ENCODE measurements at places on chromosomes 13 and 19.
A peak's percentile ranks its signal among the peaks of the same experiment; 100 is the strongest.

GRCh38 chr19:44401139-44402115, at the start of gene ZNF285:
Gene ZNF285 (minus strand): TSS chr19:44401608. CDS start chr19:44397213, 4,395 bp downstream.
- DNase-seq = peak; percentile 98

DNA sequence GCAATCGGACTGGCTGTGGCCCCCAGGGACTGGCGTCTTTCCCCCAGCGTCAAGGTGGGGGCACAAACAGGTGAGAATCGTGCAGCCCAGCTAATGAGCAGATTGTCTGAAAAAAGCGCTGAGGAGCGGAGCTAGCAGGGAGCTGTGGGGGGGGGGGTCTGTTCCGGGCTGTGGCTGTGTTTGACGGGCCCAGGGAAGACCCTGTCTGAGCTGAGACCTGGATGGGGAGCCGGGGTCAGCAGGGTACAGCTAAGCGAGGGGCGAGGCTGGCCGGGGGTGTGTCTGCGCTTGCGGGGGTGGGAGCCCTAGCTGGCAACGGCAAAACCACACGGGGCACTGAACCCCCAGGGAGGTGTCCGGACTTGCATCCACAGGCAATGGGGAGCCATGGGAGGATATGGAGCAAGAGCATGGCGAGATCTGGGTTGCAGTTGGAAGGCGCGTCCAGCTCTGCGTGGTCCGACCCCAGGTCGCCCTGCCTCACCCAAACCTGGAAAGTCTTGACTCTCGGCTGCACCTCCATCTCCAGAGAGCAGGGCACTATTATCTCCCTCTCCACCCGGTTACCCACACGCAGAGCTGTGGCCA, 4.6 kb downstream of the LINGO3 start:
- DNase-seq = no peak

DNA sequence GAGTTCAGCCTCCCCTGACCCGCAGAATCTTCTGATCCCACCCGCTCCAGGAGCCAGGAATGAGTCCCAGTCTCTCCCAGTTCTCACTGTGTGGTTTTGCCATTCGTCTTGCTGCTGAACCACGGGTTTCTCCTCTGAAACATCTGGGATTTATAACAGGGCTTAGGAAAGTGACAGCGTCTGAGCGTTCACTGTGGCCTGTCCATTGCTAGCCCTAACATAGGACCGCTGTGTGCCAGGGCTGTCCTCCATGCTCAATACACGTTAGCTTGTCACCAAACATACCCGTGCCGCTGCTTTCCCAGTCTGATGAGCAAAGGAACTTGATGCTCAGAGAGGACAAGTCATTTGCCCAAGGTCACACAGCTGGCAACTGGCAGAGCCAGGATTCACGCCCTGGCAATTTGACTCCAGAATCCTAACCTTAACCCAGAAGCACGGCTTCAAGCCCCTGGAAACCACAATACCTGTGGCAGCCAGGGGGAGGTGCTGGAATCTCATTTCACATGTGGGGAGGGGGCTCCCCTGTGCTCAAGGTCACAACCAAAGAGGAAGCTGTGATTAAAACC, 1.1 kb upstream of the APOE start:
- DNase-seq = peak; percentile 24

DNA sequence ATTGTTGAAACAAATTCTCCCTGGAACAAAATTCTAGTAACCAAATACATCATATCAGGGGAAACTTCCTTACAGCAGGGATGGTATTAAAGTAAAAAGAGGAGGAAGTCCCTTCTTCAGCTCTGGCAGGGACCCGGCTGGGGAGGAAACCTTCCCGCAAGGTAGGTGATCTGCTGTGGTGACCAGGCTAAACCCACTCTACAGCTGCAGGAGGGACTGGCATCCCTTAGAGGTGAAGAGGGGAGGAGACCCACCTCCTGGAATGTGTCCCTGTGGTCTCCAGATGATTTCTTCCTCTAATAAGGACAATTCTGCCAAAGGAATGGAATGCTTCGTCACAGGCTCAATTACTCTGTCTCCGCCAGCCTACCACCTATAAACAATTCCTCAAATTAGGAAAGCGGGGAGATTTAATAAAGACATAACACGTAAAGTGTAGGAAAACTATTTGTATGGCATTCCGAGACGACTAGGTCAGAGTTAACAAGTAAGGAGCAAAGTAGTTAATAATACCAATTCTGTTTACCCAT, 637 bp upstream of the PDS5B start:
- DNase-seq = peak; percentile 44

DNA sequence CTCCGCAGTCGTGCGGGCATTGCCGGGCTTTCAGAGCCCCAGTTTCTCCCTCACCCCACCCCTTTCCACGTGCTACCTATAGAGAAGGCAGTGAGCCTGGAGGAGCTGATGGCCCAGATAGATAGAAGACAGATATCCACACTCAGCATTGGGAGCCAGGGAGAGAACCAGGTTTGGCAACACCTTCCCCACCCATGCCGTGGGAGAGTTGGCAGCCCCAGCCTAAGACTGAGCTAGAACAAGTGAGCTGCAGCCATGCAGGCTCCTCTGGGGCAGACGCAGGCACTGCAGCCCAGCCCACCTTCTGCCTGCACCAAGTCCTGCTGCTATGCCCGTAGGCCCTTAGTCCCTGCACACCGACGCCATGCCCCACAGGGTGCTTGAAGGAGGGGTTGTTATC, 10.3 kb upstream of the KRTDAP start:
- no peak for DNase-seq

GRCh38 chr13:93624311-93624777, 397.7 kb downstream of the GPC6 start:
- DNase-seq = no peak

GRCh38 chr13:43583321-43583720, 203.5 kb downstream of the ENOX1 start:
- no peak for DNase-seq

- DNase-seq = no peak
These were observed 41.0 kb downstream of the VWA8 start for GRCh38 chr13:41919741-41920487.

DNA sequence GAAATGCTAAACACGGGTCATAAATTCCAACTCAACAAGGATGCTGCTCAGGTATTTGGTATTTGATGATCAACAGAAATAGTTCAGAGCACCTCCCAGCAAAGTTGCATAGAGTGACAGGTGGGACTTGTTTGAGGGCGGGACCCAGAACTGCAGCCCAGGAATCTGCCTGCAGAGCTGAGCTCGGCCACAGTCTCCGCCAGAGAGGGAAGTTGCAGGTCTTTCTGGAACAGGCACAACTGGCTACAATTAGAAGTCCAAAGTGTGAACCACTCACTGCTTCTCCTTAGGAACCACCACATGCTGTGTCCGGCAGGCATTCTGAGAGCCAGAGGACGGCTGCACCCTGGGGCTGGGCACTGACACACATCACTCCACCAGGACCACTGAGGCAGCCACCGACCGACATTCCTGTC, 1.1 kb downstream of the SLC15A1 start:
- DNase-seq = peak; percentile 43

DNA sequence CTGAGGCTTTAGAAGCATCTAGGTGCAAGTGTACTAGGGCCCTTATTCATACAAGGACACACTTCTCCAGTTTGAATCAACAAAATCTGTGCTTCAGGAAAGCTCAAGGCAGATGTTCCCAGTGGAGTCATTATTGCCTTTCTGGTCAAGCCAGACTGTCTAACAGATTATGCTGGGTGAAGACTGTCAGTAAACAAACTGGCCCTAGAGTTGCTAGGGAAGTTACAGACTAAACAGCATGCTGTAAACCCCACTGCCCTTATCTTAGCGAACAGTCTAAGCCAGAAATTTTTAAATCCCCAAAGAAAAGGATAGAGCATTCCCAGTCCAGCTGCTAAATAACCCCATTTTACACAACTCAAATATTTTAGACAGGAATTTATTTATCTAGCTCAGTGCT, 1701.3 kb upstream of the PRR20A start:
- peak; percentile 33 for DNase-seq

GRCh38 chr13:113917594-113918371, 53.9 kb upstream of the GAS6 start:
- no peak for DNase-seq

- no peak for DNase-seq
These were observed 25.5 kb upstream of the TFDP1 start for GRCh38 chr13:113559061-113559460.

DNA sequence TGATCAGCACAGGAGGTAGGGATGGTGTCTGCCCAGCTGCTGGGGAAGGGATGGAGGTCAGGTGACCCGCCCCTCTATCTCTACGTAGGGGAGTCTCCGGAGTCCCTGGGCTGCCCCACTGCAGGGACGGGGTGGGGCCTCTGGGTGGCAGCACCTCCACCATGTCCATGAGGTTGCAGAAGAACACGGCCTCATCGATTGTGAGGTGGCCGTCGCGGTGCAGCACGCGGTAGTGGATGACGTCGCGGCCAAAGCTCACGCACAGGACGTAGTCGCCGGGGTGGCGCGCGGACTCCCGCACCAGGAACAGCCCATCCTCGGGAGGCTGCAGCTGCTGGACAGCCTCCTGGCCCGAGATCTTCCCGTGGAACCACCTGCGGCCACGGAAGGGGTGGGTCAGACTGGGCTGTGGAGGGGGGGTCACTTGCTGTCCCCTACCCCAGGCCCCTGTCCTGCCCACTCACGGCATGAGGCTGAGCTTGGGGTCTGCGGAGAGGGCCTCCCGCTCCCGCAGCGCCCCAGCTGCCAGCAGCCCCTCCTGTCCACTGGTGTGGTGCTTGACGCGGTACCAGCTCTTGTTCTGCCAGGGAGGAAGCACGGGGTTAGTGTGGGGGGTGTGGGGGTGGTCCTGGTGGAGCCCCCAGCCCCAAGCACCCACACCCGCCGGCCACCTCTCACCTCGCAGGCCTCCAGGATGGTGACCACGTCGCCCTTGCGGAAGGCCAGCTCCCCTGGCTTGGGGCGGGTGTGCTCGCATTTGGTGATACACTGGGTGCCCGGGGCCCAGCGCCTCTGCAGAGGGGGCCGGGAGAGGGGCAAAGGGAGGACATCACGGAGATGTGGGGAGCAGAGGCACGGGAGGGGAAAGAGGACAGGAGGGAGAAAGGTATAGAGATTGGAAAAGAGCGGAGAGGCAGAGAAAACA, 2.3 kb downstream of the MATK start:
- DNase-seq = peak; percentile 60

GRCh38 chr19:11452620-11453310, 17.3 kb downstream of the PRKCSH start:
- DNase-seq = peak; percentile 45

- no peak for DNase-seq
These were observed 135.8 kb upstream of the KLF12 start for GRCh38 chr13:74270018-74270417.

DNA sequence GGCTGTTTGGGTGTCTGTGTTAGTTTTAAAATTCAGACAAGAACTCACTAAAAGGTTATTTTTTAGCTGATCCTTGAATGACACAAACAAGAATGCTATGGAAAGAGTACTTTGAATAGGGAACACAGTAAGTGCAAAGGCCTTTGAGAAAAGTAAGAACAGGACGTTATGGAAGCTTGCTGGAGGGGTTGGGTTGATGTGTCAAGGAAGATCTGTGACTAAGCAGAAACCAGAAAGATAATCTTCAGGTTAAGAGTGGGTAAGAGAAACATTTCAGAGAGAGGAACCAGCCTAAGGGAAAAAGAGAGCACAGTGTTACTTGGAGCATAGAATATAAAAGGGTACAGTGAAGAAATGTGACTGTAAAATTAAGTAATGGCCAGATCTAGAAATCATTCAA, 41.2 kb upstream of the TRPC4 start:
- no peak for DNase-seq

- DNase-seq = peak; percentile 73
These were observed 16.2 kb upstream of the FOXO1 start for GRCh38 chr13:40682449-40683240.

All from neural progenitor cell (in vitro differentiated cells).